ENCODE measurements at places on chromosomes 7 and 10. TPM values are rescaled to one million over a fixed set of nuclear protein-coding genes. Genes with fewer than 3 reads are reported as not detected.

PSPH gene
- total RNA-seq: 5.8 TPM

DNA sequence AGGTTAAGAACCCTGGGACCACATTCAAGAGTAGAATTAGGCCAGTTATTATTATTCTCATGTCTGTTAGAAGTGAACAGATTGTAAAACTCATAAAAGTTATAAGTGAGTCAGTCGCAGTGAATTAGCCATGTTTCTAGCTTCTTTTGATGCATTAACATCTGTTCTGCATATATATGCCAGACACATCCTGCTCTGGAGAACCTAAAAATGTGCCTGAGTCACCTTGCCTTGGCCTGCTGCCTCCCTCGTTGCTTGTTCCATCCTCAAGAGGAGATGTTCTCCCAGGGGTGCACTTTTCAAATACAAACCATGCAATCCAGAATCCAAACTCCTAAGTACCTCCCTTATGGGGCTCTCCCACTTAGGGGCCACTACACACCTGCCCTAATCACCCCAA is 14.8 kb downstream of the TSPAN12 start:
- no peak for DNase-seq
- H3K36me3 ChIP-seq: peaks cover 3% of the 10 kb centered on the region
- H3K4me3 ChIP-seq: no peak overlapping the region
- no peaks in the 10 kb centered on the region for H3K4me1 ChIP-seq

DNA sequence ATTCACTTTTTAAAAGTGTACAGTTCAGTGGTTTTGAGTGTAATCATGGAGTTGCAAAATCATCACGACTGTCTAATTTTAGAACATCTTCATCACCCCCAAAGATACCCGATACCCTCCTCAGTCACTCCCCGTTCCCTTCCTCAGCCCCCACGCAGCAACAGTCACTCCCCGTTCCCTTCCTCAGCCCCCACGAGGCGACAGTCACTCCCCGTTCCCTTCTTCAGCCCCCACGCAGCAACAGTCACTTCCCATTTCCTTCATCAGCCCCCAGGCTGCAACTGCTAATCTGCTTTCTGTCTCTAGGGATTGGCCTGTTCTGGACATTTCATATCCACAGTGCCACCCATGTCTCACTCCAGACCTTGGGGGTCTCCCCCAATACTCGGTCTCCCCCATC is 161.6 kb upstream of the PPP2R2D start:
- no peaks in the 10 kb centered on the region for H3K36me3 ChIP-seq
- H3K4me1 ChIP-seq: peaks cover 8% of the 10 kb centered on the region
- H3K27ac ChIP-seq: no peak overlapping the region
- H3K4me3 ChIP-seq: no peak overlapping the region
- DNase-seq: no peak
- H3K27me3 ChIP-seq: no peaks in the 10 kb centered on the region

HPSE2 gene
- total RNA-seq: 1.8 TPM

SAP25 gene
- 0.81 TPM for total RNA-seq

DNA sequence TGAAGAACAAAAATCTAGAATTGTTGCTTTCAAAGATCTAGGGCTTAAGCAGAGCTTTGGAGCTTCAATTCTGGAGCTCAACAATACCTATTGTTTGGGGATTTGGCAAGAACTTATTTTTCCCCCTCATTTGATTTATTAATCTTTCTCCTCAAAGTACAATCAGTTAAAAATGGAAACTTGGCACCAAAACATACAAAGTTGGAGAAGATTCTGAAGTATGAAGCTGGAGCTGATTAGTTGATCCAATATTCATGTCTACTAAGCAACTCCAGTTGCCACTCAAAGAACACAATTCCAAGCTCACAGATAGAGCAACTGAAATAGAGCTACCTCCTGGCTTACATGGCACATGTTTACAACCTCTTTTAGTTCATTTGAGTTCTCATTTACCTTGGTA is 3.8 kb downstream of the FAM13C start:
- H3K4me3 ChIP-seq: no peak overlapping the region
- H3K27ac ChIP-seq: no peak overlapping the region
- DNase-seq: no peak
- no peaks in the 10 kb centered on the region for H3K27me3 ChIP-seq
- peaks cover 4% of the 10 kb centered on the region for H3K36me3 ChIP-seq

DNA sequence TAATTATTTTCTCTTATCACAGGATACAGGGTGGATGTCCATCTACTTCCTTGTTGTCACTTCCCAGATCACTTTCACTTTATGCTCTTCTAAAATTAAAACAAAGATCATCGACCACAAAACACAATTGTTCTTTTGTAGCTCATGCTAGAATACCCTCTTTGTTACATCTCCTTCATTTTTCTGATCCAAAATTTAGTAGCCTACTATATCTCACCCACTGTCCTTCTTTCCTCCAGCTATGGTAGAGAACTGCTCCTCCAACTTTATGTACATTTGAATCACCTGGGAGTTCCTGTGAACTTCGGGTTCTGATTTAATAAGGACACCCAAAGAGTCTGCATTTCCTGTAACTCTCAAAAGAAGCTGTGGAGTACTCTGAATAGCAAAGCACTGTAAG is 1.2 kb upstream of the AHR start:
- H3K27ac ChIP-seq: no peak overlapping the region
- H3K27me3 ChIP-seq: no peaks in the 10 kb centered on the region
- H3K36me3 ChIP-seq: no peaks in the 10 kb centered on the region
- DNase-seq: no peak

GRCh38 chr10:98953251-98953650 is 282.4 kb downstream of the HPSE2 start:
- peaks cover 18% of the 10 kb centered on the region for H3K4me1 ChIP-seq
- H3K36me3 ChIP-seq: no peaks in the 10 kb centered on the region
- no peak for DNase-seq
- H3K4me3 ChIP-seq: no peak overlapping the region
- no peaks in the 10 kb centered on the region for H3K27me3 ChIP-seq

DNA sequence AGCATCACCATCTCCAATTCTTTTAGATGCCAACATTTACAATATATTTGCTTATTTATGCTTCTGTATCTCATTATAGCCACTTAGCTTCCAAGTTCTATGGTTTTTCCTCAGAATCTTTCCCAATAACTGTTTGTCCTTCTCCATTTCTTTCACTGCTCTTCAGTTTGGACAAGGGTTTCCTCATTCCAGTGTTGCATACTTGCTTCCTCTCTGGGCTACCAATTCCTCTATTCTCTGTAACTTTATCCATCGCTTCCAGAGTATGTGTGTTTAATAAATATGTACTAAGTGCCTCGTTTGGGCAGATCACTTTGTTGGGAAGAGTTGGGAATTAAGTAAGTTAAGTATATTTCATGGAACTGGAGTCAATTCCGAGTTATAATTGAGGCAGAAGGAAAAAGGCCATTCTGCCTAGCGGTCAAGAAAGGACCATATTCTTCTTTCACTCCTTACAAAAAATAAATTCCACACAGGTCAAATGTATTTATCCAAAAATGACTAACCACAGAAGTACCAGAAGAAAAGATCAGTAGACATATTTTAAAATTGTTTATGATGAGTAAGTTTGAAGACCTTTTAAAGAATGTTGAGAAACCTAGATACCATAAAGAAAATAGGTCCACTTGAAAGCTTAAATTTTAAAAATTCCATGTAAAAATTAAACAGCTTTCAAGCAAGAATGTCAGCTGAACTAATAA is 10.8 kb downstream of the STAMBPL1 start:
- no peak for DNase-seq
- H3K27me3 ChIP-seq: no peaks in the 10 kb centered on the region
- H3K27ac ChIP-seq: no peak overlapping the region
- H3K4me1 ChIP-seq: no peaks in the 10 kb centered on the region
- no peak overlapping the region for H3K4me3 ChIP-seq
- H3K36me3 ChIP-seq: no peaks in the 10 kb centered on the region

PRLHR gene
- not detected for total RNA-seq

DNA2 gene
- 1.6 TPM for total RNA-seq

OLAH gene
- 2.5 TPM for total RNA-seq

DNA sequence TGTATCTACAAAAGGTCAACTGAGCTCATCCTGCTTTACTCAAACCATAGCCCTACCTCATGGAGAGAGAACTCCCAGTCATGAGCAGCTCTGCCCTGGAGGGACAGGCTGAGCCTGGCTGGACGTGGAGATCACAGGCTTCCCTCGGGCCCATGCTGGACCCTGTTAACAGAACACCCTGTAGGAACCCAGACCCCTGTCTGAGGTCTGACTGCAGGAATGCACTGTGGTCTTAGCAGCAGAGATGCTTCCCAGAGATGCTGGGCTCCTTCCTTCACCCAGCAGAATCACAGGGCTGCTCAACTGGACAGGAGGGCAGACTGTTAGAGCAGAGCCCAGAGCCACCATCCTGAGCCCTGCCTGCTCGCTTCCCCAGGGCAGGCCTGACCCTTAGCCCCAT is 814 bp downstream of the TMEM72 start:
- no peaks in the 10 kb centered on the region for H3K27me3 ChIP-seq
- no peaks in the 10 kb centered on the region for H3K4me1 ChIP-seq
- DNase-seq: no peak
- no peak overlapping the region for H3K4me3 ChIP-seq

LIPN gene
- total RNA-seq: not detected

- H3K4me1 ChIP-seq: no peaks in the 10 kb centered on the region
- no peak for DNase-seq
- no peaks in the 10 kb centered on the region for H3K36me3 ChIP-seq
- no peak overlapping the region for H3K27ac ChIP-seq
- no peak overlapping the region for H3K4me3 ChIP-seq
These were observed 22.2 kb upstream of the CNTNAP2 start for GRCh38 chr7:146094356-146094755.

- H3K4me3 ChIP-seq: no peak overlapping the region
- no peak overlapping the region for H3K27ac ChIP-seq
- H3K27me3 ChIP-seq: no peaks in the 10 kb centered on the region
- H3K36me3 ChIP-seq: no peaks in the 10 kb centered on the region
- H3K4me1 ChIP-seq: no peaks in the 10 kb centered on the region
- DNase-seq: no peak
These were observed 254.7 kb upstream of the PTER start for GRCh38 chr10:16182144-16182543.

CCDC7 gene
- 70.8 TPM for total RNA-seq

MRC1 gene
- total RNA-seq: 62.6 TPM

- H3K27ac ChIP-seq: no peak overlapping the region
- no peak for DNase-seq
- H3K36me3 ChIP-seq: no peaks in the 10 kb centered on the region
- no peaks in the 10 kb centered on the region for H3K27me3 ChIP-seq
- peaks cover 26% of the 10 kb centered on the region for H3K4me1 ChIP-seq
These were observed 53.9 kb downstream of the PRTFDC1 start for GRCh38 chr10:24898501-24898900.

RBP3 gene
- not detected for total RNA-seq

OPN4 gene
- not detected for total RNA-seq

NSMCE4A gene
- total RNA-seq: 64.0 TPM

DNA sequence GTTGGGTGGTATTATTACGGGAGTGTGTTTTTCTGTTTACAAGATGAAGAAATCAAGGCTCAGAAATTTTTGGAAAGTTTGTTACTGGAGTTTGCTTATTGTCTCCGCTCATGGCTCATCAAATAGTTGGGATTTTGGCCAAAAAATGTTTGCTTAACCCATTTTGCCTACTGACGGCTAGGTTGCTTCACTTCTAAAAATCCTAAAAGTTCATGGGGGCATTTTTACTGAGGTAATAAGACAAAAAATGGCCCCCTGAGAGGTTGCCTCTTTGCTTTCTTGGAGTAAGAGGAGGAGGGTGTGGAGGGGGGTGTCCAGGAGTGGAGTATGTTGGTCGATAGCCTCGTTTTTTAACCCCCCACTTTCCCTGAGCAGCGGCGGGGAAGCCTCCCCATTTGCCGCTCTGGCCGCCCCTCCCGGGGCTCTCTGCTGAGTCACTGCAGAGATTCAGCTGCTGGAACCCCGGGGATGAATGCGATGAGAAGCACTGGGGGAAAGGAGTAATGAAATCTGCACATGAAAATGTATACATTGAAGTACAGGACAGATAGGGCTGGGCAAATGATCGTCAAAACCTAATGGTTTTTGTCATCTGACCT is 1.5 kb downstream of the MEST start:
- H3K4me1 ChIP-seq: peaks cover 6% of the 10 kb centered on the region
- no peak overlapping the region for H3K27ac ChIP-seq
- H3K4me3 ChIP-seq: peak overlapping the region; percentile 61
- no peak for DNase-seq

GRCh38 chr10:70067586-70067985 is 14.9 kb downstream of the MACROH2A2 start:
- no peak overlapping the region for H3K4me3 ChIP-seq
- no peaks in the 10 kb centered on the region for H3K4me1 ChIP-seq
- H3K36me3 ChIP-seq: no peaks in the 10 kb centered on the region
- H3K27ac ChIP-seq: no peak overlapping the region

- DNase-seq: no peak
- no peaks in the 10 kb centered on the region for H3K36me3 ChIP-seq
- H3K27ac ChIP-seq: no peak overlapping the region
- H3K4me3 ChIP-seq: no peak overlapping the region
- no peaks in the 10 kb centered on the region for H3K27me3 ChIP-seq
These were observed 104.7 kb upstream of the KLF14 start for GRCh38 chr7:130838738-130839137.

GRCh38 chr7:561631-562373 is 42.2 kb upstream of the PDGFA start:
- no peak overlapping the region for H3K4me3 ChIP-seq
- DNase-seq: no peak
- H3K27me3 ChIP-seq: no peaks in the 10 kb centered on the region
- H3K36me3 ChIP-seq: no peaks in the 10 kb centered on the region

- no peak overlapping the region for H3K27ac ChIP-seq
- H3K4me3 ChIP-seq: no peak overlapping the region
- no peaks in the 10 kb centered on the region for H3K36me3 ChIP-seq
- H3K27me3 ChIP-seq: no peaks in the 10 kb centered on the region
- DNase-seq: no peak
These were observed 40.0 kb upstream of the ASAH2 start for GRCh38 chr10:50291261-50291850.

CFTR gene
- not detected for total RNA-seq

ANKRD2 gene
- total RNA-seq: 1.9 TPM

COBL gene
- 1.6 TPM for total RNA-seq

- no peak overlapping the region for H3K4me3 ChIP-seq
- no peaks in the 10 kb centered on the region for H3K36me3 ChIP-seq
- no peaks in the 10 kb centered on the region for H3K27me3 ChIP-seq
- no peak overlapping the region for H3K27ac ChIP-seq
- no peak for DNase-seq
These were observed 77.5 kb upstream of the CTTNBP2 start for GRCh38 chr7:117950601-117951260.

- H3K27me3 ChIP-seq: no peaks in the 10 kb centered on the region
- no peak overlapping the region for H3K27ac ChIP-seq
- H3K4me3 ChIP-seq: no peak overlapping the region
- no peak for DNase-seq
- peaks cover 14% of the 10 kb centered on the region for H3K4me1 ChIP-seq
These were observed 2.6 kb downstream of the TMEM243 start for GRCh38 chr7:87216701-87217508.

MOGAT3 gene
- not detected for total RNA-seq

Data from thoracic aorta (tissue), 2 donors.